DMS79 (cell line): ENCODE measurements at places on chromosomes 11 and 22.

GRCh38 chr11:94754335-94754734 is 13.8 kb upstream of the AMOTL1 start:
- no peak for DNase-seq

DNA sequence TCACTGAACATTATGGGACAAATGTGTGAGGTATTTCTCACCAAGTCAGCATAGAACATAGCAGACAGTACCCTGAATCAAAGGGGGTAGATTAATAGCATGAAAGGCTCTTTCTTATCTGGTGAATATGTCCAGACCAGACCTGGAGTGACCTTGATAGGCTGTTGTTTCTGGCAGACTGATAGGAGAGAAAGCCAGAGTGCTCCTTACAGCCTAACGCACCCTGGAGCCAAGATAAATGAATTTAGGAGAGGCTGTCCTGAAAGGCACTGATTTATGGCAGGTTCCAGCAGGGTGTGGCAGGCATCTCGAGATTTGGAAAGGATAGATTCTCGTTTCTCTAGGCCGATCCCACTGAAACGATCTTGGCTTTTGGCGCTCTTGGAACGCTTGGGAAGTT is 204.6 kb downstream of the DBX1 start:
- no peak for DNase-seq

GRCh38 chr11:43267856-43268580 is 43.8 kb upstream of the API5 start:
- no peak for DNase-seq

DNA sequence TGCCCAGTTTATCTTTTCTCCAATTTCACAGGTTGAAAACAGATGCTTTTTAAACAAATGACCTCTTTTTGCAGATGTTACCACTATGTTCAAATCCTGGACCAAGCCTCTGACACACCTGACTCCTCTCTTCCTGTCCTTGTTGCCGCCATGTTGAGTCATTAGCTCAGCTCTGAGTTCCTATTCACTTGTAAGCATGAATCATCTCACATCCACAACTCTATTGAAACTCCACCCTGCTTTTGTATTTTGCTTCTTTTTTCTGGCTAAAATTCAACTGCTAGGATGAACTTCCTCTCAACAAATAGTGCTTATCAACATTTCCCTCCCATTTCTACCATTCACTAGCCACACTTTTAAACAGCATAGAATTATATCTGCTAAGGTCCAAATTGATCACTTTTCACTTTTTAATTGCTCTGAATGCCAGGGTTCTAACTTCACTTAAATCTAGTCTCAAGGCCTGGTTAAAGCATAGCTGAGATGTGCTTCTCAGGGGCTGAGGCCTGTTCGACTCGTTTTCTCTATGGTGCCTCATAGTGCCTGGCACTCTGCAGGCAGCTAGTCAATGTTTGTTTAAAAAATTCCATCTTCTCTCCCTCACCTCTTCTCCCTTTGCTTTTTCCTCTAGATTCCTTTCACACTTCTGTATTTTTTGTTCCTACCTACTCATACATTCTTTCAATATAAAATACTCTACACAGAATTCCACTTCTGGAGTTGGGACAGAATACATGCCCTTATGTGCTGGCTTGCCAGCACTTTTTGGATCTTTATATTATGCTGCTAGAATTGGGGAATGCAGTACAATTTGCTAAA is 3.9 kb downstream of the JOSD1 start:
- no peak for DNase-seq

GRCh38 chr11:124475265-124475664 is 29.8 kb upstream of the OR8B8 start:
- DNase-seq: no peak

- no peak for DNase-seq
Measured at GRCh38 chr11:120759046-120759445, 247.5 kb downstream of the GRIK4 start.

GRCh38 chr22:49760630-49761571 is 66.8 kb downstream of the BRD1 start:
- no peak for DNase-seq

- no peak for DNase-seq
Measured at GRCh38 chr11:77559686-77560401, 29.9 kb upstream of the AQP11 start.

DNA sequence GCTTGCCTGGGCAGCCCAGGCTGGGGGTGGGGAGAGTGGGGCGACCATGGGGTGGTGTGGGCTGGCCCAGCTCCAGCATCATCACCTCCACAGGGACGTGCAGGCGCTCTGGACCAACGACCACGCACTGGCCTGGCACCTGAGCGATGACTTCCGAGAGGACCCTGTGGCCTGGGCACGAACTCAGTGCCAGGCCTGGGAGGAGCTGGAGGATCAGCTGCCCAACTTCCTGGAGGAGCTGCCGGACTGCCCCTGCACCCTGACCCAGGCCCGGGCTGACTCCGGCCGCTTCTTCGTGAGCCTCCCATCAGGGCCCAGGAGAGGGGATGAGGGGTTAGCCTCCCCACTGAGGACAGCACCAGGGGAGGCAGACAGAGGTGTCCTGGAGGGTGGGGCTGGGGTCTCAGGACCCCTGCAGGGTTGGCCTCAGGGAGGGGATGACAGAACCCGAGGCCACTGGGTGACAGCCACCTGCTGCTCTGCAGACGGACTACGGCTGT is 3.8 kb downstream of the SUSD2 start:
- DNase-seq: no peak

DNA sequence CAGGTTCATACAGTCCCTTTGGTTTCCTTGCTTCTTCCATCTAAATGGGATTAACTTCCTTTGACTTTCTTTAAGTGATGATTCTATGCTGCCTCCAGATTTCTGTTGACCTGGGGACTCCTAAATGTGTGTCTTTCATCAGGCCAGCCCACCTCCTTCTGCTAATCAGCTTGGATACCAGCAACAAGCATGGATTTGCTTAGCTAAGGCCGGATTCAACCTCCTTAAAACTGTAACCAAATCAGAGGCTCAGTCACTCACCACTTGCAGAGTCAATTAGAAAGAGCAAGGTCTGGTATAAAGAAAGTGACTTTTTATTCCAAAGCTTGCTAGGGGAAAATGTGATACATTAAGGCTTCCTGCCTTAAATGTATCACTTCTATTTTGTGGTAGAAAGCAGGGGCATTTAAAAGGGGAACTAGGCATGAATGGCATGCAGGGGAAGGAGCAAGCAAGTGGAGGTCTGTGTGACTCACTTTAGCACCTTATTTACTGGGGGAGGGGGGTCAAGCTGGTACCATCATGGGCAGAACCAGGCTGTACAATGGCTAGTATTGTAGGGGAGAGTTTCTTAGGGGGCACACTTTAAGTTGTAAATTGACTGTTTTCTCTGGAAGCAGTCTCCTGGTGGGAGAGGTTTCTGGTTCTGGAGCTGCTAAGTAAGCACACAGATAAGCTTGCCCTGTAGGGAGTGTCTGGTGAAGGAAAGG is 239.0 kb upstream of the PDGFD start:
- DNase-seq: no peak

GRCh38 chr11:77087723-77088225 is 14.9 kb upstream of the OMP start:
- DNase-seq: no peak
